ENCODE measurements at places on chromosomes 12 and 14. TPM values are rescaled to one million over a fixed set of nuclear protein-coding genes. Genes with fewer than 3 reads are reported as not detected.

- no peak overlapping the region for H3K4me3 ChIP-seq
- no peaks in the 10 kb centered on the region for H3K36me3 ChIP-seq
- H3K27me3 ChIP-seq, result no peaks in the 10 kb centered on the region
- DNase-seq, result no peak
- H3K4me1 ChIP-seq, result peaks cover 16% of the 10 kb centered on the region
Observed at GRCh38 chr14:99675382-99675835, 8.7 kb upstream of the CYP46A1 start.

- peak overlapping the region; percentile 3 for H3K27ac ChIP-seq
- H3K4me1 ChIP-seq, result no peaks in the 10 kb centered on the region
- no peak overlapping the region for H3K4me3 ChIP-seq
- H3K36me3 ChIP-seq, result peaks cover 1% of the 10 kb centered on the region
Observed at GRCh38 chr14:95121911-95122620, 35.3 kb downstream of the DICER1 start.

- DNase-seq, result no peak
- H3K4me1 ChIP-seq, result peaks cover 43% of the 10 kb centered on the region
- H3K4me3 ChIP-seq, result no peak overlapping the region
- no peaks in the 10 kb centered on the region for H3K27me3 ChIP-seq
- H3K27ac ChIP-seq, result no peak overlapping the region
Observed at GRCh38 chr12:7015555-7016370, 2.5 kb downstream of the LPCAT3 start.

GRCh38 chr14:42884100-42884499, 1277.4 kb downstream of the LRFN5 start:
- H3K4me1 ChIP-seq, result no peaks in the 10 kb centered on the region
- no peaks in the 10 kb centered on the region for H3K36me3 ChIP-seq
- H3K4me3 ChIP-seq, result no peak overlapping the region
- H3K27me3 ChIP-seq, result no peaks in the 10 kb centered on the region
- DNase-seq, result no peak

DNA sequence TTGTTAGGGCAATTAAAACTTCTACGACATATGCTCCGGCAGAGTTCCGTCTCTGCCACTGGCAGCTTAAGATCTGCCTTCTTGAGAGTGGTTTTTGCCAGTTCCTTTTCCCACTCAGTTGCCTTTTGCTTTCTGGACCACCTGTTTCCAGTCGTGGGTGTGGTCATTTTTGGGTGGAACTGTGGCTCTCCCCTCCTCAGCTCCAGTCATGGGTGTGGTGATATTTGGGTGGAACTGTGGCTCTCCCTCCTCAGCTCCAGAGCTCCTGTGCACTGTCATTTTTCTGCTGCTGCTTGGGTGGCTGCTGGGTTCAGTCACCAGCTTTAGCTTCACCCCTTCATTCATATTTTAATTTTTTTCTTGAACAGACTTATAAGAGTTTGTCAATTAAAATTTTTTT, 25.3 kb downstream of the WDR20 start:
- no peak overlapping the region for H3K27ac ChIP-seq
- H3K4me3 ChIP-seq, result no peak overlapping the region
- no peaks in the 10 kb centered on the region for H3K36me3 ChIP-seq

- H3K36me3 ChIP-seq, result no peaks in the 10 kb centered on the region
- DNase-seq, result no peak
- H3K4me3 ChIP-seq, result no peak overlapping the region
- peaks cover 26% of the 10 kb centered on the region for H3K4me1 ChIP-seq
Observed at GRCh38 chr12:1325666-1326065, 268.7 kb downstream of the FBXL14 start.

DNA sequence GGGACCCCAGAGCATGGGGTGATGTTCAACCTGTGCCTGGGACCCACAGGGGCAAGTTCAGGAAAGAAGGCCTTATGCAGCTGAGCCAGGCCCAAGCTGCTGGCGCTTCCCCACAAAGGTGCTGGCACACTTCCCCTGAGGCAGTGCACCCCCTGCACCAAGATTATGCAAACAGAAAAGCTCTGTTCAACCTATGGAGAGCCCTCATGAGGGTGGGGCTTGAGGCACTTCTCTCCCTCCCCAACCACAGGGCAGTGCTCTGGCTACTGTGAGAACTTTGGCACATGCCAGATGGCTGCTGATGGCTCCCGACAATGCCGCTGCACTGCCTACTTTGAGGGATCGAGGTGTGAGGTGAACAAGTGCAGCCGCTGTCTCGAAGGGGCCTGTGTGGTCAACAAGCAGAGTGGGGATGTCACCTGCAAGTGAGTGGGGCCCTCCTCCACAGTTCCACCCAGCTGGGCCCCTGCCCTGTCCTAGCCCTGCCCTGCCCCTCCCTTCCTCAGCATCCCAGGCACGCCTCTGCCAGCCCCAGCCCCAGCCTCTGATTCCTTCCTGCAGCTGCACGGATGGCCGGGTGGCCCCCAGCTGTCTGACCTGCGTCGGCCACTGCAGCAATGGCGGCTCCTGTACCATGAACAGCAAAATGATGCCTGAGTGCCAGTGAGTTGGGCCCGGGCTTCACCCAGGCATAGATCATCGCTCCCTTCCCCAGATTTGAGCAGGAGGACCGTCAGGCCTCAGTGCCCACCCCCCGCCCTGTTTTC, 5.5 kb upstream of the NXPH4 start:
- no peak overlapping the region for H3K27ac ChIP-seq
- H3K36me3 ChIP-seq, result no peaks in the 10 kb centered on the region
- DNase-seq, result no peak
- peaks cover 25% of the 10 kb centered on the region for H3K4me1 ChIP-seq
- H3K4me3 ChIP-seq, result no peak overlapping the region
- H3K27me3 ChIP-seq, result peaks cover 29% of the 10 kb centered on the region

DNA sequence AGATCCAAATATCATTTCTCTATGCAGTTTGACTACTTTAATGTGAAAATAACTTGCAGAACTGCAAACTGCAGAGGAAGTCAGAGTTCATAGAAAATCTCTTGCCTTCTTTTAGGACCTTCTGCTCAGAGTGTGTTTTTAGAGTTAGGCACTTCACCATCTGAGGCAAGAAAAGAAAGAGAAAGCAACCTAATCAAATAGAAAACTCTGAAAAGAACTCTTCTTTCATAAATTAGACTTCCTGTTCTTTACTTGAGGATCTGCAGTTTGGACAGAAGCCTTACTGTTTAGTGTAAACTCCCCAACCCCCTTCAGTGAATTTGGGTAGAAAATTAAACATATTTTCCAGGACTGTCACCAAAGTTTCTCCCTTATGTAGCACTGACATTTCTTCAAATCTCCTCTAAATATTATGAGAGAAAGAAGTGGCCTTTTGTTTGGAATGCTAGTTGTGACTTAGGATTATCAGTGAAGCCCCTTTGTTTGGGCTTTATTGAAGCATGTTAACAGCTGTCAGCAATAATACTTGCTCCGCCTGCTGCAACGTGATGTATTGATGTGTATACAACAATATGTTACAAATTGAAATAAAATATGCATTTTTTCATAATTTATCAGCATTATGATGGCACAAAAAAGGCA, 99.5 kb downstream of the PDZRN4 start:
- no peak overlapping the region for H3K4me3 ChIP-seq
- H3K27ac ChIP-seq, result no peak overlapping the region
- no peaks in the 10 kb centered on the region for H3K4me1 ChIP-seq
- H3K27me3 ChIP-seq, result peaks cover 12% of the 10 kb centered on the region
- H3K36me3 ChIP-seq, result no peaks in the 10 kb centered on the region

DNA sequence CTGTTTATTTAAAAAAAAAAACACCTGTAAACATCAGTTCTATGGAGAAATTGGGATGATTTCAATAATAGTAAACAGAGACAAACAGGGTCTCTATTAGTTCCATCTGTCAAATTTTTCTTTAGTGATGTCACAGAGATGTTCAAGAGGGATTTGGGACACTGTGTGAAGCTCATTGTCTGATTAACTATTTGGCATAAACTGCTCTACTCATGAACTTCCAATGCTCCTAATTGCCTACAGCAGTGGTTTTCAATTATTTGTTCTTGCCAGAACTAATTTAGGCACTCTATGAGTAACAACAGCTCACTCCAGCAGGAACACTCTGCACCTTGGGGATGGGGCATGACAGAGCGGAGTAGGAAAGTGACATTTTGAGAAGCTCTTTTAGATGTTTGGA, 250.1 kb upstream of the PRKD1 start:
- H3K4me1 ChIP-seq, result no peaks in the 10 kb centered on the region
- DNase-seq, result no peak
- H3K36me3 ChIP-seq, result no peaks in the 10 kb centered on the region
- no peaks in the 10 kb centered on the region for H3K27me3 ChIP-seq
- H3K4me3 ChIP-seq, result no peak overlapping the region
- no peak overlapping the region for H3K27ac ChIP-seq

- H3K27me3 ChIP-seq, result no peaks in the 10 kb centered on the region
- no peaks in the 10 kb centered on the region for H3K36me3 ChIP-seq
- no peak overlapping the region for H3K4me3 ChIP-seq
- no peaks in the 10 kb centered on the region for H3K4me1 ChIP-seq
Observed at GRCh38 chr12:91316161-91316906, 133.7 kb upstream of the DCN start.

- no peaks in the 10 kb centered on the region for H3K36me3 ChIP-seq
- H3K27me3 ChIP-seq, result no peaks in the 10 kb centered on the region
- no peaks in the 10 kb centered on the region for H3K4me1 ChIP-seq
- no peak overlapping the region for H3K27ac ChIP-seq
- no peak for DNase-seq
Observed at GRCh38 chr14:92448786-92449185, 64.8 kb upstream of the RIN3 start.

DNA sequence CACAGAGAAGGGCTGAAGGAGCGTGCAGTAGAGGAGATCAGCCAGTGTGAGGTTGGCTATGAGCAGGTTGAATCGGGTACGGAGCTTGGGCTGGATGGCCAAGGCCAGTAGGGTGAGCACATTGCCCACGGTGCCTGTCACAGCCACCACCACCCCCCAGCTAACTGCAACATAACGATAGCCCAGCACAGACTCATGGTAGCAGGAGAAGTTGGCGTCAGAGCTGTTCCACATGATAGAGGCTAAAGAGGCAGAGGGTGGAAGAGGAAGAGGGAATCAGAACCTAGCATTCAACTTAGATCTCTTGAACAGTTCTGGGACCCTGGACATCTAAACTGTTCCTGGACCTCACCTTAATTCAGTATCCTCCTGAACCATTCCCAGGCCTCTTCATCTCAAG, 668 bp downstream of the GPR84 start:
- DNase-seq, result no peak
- peak overlapping the region; percentile 78 for H3K27ac ChIP-seq
- H3K36me3 ChIP-seq, result no peaks in the 10 kb centered on the region

DNA sequence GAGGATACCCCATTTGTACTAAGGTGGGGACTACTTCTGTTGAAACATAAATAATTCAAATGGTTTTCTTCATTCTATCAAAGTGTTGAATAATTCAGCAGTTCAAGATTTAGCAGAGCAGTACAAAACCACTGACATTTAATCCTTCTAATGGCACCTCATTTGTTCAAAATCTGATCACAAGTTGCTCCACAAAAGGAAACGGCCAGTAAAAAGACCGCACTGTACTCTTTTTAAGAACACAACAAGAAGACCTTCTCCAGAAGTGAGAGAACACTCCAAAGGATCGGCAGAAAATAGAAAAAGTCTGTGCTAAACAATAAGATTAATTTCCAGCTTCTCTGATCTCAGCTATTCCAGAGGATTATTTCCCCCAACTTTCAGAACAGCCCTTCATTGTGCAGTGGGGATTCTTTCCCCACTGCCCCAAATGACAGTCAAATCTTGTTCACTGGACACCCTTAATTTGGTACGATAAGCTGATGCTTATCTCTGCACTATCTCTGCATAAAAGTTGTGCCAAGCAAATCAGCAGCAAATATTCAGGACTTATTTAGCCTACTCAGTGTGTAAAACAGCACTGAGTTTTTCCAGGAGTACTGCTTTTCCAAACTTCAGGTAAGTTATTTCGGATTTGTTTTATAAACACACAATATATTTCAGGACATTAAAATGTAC, 5.2 kb downstream of the MPHOSPH9 start:
- no peaks in the 10 kb centered on the region for H3K27me3 ChIP-seq
- H3K27ac ChIP-seq, result peak overlapping the region; percentile 50
- H3K4me1 ChIP-seq, result peaks cover 82% of the 10 kb centered on the region
- H3K4me3 ChIP-seq, result peak overlapping the region; percentile 20
- H3K36me3 ChIP-seq, result peaks cover 5% of the 10 kb centered on the region

DNA sequence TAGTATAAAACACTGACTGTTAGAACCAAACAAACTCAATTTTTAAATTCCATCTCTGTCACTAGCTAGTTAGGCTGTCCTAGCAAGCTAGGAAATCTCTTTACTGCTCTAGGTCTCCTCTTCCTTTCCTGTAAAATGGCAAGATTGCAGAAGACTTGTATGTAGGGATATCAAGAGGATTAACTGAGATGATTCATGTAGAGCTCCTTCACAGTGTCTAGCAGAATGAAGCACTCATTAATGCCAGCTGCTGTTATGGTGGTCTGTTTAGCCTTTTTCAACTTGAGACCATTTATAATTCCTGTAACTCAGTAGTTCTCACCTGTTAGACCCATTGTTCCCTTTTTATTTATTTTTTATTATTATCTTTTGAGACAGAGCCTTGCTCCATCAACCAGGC, 67.8 kb upstream of the KCNH3 start:
- H3K4me3 ChIP-seq, result no peak overlapping the region
- no peak overlapping the region for H3K27ac ChIP-seq

GRCh38 chr12:62401631-62402030, 65.0 kb upstream of the MON2 start:
- H3K4me1 ChIP-seq, result peaks cover 14% of the 10 kb centered on the region
- peaks cover 32% of the 10 kb centered on the region for H3K36me3 ChIP-seq
- DNase-seq, result no peak

DNA sequence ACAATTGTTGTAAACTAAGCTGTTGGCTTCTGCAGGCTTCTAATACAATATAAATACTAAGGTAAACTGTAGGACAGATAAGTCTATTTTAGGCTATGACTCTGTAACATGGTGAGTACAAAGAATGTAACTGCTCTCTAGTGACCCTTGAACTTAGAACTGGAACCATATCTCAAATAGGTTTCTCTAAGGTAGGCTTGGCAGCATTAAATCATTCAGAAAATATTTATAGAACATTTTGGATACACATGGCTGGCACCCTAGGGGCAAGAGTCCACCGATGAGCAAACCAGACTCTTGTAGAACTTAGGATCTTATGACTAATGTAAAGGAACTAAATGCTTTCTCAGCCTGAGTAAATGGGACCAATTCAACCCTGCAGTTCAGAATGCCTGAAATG, 19.4 kb upstream of the SLC25A3 start:
- H3K27me3 ChIP-seq, result no peaks in the 10 kb centered on the region
- H3K4me3 ChIP-seq, result no peak overlapping the region
- H3K27ac ChIP-seq, result no peak overlapping the region
- H3K4me1 ChIP-seq, result no peaks in the 10 kb centered on the region

- H3K27me3 ChIP-seq, result peaks cover 7% of the 10 kb centered on the region
- no peak for DNase-seq
- no peaks in the 10 kb centered on the region for H3K36me3 ChIP-seq
- H3K4me3 ChIP-seq, result no peak within 1 kb of the TSS
Observed at GRCh38 chr14:80211153-80212022, at the start of gene DIO2. Gene DIO2 (minus strand): TSS chr14:80211504. CDS start chr14:80211472, 32 bp downstream.

Gene POLE
- total RNA-seq, result 111 TPM

Gene B4GALNT3
- 3.7 TPM for total RNA-seq

Gene HOXC6
- total RNA-seq, result not detected

Gene PIP4P1
- 45.8 TPM for total RNA-seq

Gene HCAR2
- not detected for total RNA-seq

Gene CMKLR1
- not detected for total RNA-seq

Gene EIF2S3B
- 0.63 TPM for total RNA-seq

Gene IL31
- 8.0 TPM for total RNA-seq

Gene LMBR1L
- 80.0 TPM for total RNA-seq

All from activated T-cell treated with anti-CD3 and anti-CD28 coated beads, Interleukin-2, amount 50 U/mL, for 72 hours (primary cell).